ENCODE measurements at places on chromosomes 2 and 18.

- DNase-seq: no peak
These were observed 169.5 kb downstream of the MTCL1 start for GRCh38 chr18:8874872-8875271.

GRCh38 chr2:128496700-128497099, 178.0 kb upstream of the HS6ST1 start:
- DNase-seq: no peak

DNA sequence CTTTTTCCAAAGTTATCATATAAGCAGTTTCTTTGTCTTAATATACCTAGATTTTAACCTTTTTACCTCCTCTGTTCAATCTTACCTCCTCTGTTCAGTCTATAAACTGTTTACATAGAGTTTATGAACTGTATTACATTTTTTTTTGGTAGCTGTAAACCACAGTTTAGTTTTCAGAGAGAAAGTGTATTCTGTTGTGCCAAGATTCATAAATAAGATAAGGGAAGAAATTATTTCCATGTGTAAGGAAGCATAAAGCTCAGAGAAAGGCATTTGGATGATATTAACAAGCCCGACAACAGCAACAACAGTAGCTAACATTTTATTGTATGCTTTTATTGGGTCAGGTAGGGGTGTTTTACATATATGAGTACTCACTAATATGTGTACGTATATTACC, 71.2 kb downstream of the ACVR2A start:
- no peak for DNase-seq

DNA sequence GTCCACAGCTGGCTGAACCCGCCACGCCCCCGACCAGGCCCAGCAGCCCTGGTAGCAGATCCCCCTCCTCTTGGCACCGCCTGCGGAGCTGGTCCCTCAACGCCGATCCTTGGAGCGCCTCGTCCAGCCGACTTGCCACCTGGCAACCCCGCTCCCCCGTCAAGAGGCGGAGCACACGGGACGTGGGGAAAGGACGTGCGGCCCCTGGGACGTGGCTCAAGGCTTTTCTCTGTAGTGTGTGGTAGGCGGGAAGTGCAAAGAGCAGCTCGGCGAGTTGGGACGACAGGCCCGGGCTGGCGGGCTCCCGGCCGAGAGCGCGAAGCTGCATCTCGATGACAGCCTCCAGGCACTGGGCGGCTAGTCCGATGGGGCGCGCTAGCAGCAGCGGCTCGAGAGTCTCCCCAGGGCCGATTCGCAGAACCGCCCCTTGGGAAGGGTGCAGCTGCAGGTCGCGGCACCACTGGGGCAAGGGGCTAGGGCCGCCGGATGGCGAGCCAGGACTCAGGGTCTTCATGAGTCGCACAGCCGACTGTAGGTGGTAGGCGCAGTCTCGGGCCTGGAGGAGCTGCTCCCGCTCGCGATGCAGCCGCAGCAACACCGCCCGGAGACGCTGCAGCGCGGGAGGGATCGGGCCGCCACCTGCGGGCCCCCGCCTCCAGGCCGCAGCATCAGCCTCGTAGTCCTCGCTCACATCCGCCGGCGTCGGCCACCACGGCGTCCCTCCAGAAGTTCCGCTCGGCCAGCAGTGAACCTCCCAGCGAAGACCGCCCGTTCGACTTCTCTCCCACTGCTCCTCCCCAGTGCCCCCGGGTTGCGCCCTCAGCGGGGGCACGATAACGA, 617 bp downstream of the CCDC142 start:
- DNase-seq: no peak

DNA sequence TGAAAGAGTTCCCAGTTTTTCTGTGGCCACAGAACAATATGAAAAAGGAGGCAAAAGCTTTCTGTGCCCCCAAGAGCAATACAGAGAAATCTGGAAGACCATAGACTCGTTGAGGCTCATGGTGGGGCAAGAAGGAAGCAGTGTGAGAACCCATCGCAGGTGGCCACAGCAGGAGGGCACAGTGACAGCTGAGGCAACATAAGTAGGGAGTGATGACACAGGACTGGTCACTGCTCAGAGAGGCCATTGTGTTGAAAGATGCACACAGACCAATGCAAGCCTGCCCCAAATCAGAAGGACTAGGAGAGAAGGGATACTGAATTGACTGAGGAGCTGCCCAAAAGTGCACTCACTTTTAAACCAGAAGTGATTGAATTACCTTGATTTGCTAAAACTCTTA, 483.6 kb downstream of the EPHA4 start:
- no peak for DNase-seq

GRCh38 chr2:80186262-80186661, 118.3 kb downstream of the LRRTM1 start:
- DNase-seq: no peak

- no peak for DNase-seq
These were observed 95.3 kb upstream of the TGFA start for GRCh38 chr2:70648961-70649360.

- no peak for DNase-seq
These were observed 216.5 kb upstream of the FN1 start for GRCh38 chr2:215652388-215652787.

GRCh38 chr18:46010676-46011075, 43.5 kb upstream of the EPG5 start:
- no peak for DNase-seq

- DNase-seq: no peak
These were observed 95.9 kb downstream of the KCNF1 start for GRCh38 chr2:11007331-11008264.

DNA sequence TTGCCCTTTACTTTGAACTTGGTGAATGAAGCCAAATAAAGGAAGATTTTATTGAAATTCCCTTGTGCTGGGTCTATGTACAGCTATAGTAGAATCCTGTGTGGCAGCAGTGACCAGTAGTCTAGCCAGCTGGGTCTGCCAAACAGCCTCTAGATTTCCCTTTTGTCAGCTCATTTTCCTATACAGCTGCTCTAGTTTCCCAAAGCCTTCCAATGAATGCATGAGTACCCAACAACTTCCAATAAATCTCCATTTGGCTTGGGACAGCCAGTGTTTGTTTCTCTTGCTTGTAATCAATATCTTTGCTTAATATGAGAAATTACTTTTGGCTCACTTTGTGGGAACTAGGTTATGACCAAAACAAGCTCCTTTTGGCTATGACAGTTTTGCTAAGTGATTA, 43.6 kb downstream of the SCN9A start:
- no peak for DNase-seq

- peak; percentile 56 for DNase-seq
These were observed 177.4 kb upstream of the CWC22 start for GRCh38 chr2:180184506-180184905.

DNA sequence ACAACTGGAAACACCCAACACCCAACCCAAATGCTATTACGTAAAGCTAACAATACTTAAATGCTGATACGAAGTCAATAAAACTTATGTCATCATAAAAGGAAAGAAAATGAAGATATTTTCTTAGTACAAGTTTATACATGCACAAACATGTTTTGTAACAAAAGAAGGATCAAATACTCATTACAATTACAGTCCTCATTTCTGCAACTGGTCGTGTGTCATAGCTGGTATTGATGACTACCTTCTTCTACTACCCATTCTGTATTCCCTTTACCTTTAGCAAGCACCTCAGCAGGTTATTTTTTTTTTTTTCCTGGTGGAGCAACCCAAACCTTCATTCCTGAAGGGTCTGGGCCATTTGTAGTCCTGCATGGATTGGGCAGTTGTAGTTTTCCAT, 1298.5 kb downstream of the SUCLG1 start:
- DNase-seq: no peak

GRCh38 chr2:70942396-70943204, 6.9 kb downstream of the ATP6V1B1 start:
- no peak for DNase-seq
